Activated T-helper 9 cell treated with anti-CD3 and anti-CD28 coated beads, Interleukin-2, amount 50 U/mL, for 16 hours (primary cell): ENCODE measurements at places on chromosomes 11 and 22.

- DNase-seq = no peak
Measured at GRCh38 chr22:19625331-19626041, 88.8 kb upstream of the SEPTIN5 start.

GRCh38 chr22:33111491-33111890, 53.3 kb upstream of the SYN3 start:
- no peak for DNase-seq

DNA sequence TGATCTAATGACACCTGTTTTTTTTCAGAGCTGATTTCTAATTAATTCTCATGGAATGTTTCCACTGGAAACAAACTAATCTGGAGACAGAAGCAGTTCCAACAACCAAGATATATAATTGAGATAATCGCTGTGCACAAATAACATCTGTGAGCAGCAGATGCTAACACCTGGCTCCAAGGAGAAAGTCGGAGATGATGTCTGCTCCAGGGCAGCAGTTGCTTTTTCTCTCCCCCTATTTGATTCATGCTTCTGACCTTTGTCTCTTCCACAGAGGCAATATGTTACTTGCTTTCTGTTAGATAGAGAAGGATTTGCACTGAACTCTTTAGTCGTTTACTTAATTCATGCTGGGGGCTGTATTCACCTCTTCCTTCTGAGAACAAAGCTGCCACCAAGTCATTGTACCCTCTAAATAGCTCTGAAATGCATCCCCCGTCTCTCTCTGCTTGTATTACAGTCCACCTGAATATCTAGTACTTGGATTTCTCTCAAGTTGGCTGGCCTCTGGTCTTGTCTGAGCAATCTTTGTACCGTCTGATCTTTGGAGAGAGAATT, 187.4 kb downstream of the MYO18B start:
- no peak for DNase-seq

- no peak for DNase-seq
Measured at GRCh38 chr11:10414181-10414580, 40.9 kb upstream of the AMPD3 start.

- DNase-seq = peak; percentile 5
Measured at GRCh38 chr11:68904248-68904847, 657 bp downstream of the IGHMBP2 start.

- no peak for DNase-seq
Measured at GRCh38 chr22:24696551-24697001, 77.9 kb downstream of the PIWIL3 start.

DNA sequence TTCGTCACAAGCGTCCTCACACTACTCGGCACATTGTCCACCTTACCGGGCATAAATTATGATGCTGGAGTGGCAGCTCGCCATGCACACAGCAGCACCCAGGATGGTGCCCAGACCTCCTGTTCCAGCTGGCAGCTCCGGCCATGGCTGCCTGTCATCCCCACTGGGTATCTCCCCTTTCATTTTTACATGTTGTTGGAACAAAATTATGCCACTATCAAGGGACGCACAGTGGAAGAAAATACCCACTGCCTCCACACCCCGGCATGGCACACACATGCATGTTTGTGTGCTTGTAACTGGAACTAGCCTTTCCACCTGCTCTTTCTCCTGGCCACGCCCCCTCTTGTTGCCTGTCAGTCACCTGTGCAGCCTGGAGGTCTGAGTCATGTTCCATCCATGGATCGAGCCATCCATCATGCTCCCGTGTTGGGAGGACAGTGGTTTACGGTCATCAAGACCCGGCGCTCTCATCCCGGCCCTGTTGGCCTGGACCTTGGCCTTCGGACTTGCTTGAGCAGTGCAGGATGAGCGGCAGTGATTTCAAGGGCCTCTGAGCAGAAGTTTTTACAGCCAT, 1069.6 kb downstream of the BRD1 start:
- no peak for DNase-seq

DNA sequence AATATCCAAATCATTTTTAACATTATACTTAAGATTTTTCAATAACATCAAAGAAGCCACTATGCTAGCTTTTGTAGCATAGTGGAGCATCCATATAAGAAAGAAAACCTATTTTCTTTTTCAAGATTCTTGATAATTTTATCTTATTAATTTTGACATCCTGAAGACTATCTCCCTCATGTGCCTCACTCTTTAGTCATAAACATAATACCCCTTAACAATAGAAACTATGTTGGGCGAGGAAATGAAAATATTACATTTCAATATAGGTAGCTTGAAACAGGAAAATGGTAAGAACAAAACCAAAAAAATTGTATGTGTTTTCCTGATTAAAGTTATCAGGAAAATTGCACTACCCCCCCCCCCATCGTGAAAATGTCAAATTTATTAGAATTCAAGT, 40.1 kb downstream of the ELMOD1 start:
- DNase-seq = no peak

DNA sequence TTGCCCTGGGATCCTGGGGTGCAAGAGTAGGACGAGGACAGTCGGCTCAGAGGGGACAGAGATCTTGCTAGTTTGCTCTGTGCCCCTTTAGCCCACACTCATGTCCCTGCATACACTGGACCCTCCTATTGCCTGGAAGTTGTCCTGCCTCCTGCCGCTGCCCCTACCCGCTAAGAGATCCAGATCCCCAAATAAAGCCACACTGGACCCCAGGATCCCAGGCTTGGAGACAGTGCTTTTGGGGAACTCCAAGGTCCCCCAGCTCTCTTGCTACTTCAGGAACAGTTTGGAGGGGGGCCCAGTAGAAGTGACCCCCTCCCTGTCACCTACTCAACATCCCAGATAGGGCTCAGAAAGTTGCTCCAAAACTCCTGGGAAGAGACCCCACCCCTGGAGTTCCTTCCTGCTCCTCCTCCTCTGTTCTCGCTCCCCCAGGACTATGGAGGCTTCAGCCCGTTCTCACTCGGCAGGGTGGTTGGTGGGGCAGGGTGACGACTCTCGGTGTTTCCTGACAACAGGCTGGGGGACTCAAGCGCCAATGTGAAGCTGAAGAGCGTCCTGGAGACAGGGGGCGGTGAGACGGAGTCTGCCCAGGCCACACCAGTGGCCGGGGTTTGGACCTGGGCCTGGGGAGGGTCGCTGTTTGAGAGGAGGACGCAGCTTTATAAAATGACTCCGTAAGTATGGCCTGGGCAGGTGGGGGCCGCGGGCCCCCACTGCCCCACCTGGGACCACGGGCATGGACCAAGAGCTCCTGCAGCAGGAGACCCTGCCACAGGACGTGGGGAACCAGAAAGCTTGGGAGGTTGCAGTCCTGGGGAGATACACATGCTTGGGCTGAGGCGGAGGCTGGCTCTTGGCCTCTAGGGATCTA, 19.2 kb upstream of the TUB start:
- no peak for DNase-seq

- DNase-seq = no peak
Measured at GRCh38 chr22:18032455-18033101, 8.2 kb upstream of the MICAL3 start.

DNA sequence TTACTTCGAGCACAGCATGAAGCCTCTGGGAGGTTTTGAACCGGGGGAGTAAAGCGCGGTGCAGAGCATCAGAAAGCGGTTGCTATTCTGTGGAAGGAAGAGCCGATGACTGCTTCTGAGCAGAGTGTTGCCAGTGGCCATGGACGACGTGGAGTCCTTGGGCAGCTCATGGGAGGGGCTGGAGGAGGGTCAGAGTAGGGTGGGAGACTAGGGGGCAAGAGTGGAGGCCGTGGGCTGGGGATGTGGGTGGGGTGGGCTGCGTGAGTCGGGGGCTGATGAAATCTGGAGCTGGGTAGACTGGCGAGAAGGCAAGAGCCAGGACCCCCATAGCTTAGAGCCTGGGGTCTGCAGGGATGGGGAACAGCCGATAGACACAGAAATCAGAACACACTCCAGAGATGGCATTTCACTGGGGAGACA, 40.2 kb downstream of the TBC1D22A start:
- DNase-seq = no peak

DNA sequence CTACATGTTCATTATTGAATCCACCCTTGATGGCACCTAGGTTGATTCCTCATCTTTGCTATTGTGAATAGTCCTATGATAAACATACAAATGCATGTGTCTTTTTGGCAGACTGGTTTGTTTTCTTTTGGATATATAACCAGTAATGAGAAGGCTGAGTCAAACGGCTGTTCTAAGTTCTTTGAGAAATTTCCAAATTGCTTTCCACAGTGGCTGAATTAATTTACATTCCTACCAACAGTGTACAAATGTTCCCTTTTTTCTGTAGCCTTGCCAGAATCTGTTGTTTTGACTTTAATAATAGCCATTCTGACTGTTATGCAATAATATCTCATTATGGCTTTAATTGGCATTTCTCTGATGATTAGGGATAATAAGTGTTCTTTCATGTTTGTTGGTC, 184.9 kb downstream of the CASP12 start:
- DNase-seq = no peak

DNA sequence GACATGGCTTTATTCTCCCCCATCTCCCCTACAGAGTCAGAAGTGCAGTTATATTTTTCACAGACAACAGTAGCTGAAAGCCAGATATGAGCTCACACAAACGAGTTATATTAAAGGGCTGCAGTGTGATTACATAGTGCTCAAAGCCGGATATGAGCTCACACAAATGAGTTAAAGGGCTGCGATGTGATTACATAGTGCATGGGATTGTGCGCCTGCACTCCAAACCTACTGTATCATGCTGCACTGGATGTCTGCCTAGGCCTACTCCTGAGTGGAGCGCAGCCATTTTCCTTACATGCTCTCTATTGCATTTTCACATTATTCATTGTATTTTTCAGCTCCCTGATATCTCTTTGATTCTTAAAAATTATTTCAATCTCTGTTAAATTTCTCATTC, 414.6 kb upstream of the LARGE1 start:
- no peak for DNase-seq

GRCh38 chr11:89065066-89065465, 716 bp downstream of the GRM5 start:
- no peak for DNase-seq

- no peak for DNase-seq
Measured at GRCh38 chr22:31923747-31924146, 20.6 kb upstream of the YWHAH start.

- DNase-seq = no peak
Measured at GRCh38 chr22:38246692-38247091, 26.1 kb downstream of the TMEM184B start.

GRCh38 chr11:4050138-4050537, 44.5 kb upstream of the RRM1 start:
- no peak for DNase-seq

DNA sequence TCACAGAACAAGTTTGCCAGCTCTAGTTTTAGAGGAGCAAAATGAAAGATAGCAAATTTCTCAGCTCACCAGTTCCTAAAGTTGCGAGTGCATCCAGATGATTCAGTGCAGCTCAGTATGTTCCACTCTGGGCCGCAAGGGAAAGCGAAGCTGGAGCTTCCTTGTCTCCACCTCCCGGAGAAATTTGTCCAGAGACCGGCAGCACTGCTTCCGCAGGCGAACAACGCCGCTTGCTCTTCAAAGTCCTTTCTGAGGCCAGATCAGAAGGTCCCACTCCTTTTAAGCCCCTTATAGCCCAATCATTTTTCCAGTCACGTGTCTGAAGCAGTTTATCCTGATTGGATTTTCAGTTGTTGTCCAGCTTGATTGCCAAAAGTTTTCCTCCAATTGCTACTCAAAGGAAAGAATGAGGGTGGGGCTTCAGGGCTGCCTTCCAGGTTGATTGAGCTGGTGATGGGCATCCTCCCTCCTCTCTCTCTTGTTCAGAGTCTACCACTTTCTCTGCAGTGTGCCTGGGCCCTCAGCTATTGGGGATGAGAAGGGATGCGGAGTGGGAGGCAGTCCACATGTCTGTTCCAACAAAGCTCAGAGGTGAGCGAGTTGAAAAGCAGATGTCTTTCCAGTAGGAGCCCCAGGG, at the start of gene ZNF280A:
ZNF280A (minus strand) TSS at position 251 of the 637 bp plus-strand sequence. CDS start 4,640 bp downstream, outside the sequence.
- DNase-seq = no peak

DNA sequence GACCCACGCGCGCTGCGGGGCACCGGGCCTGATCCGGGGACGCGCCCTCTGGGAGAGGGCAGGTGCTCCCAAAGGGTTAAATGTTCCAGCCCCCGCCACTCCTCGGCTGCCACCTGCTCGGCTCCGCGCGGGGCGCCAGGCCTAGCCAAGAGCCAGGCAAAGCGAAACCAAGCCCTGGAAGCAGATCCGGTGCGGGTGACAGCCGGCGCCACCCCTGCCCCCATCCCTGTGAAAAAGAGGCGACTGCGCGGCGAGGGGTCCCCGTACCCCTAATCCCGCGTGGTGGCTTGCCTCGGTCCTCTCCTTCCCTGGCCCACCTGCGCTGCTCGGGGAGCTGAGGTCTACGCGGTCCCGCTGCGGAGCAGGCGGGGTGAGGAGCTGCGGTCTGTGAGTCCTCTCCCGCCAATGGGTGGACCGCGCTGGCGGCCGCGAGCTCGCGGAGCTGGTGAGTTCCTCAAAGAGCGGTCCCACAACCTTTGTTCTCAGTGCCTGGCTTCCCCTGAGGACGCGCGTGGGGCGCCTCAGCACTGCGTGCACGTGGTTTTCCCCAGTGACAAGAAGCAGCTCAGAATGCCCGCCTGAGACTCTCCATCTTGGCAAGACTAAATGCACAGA, at the start of gene ME3:
ME3 (minus strand) TSS at position 610 of the 615 bp plus-strand sequence.
- DNase-seq = no peak

GRCh38 chr11:78856211-78856610, 281.5 kb upstream of the NARS2 start:
- no peak for DNase-seq

GRCh38 chr11:106997227-106997626, 21.0 kb downstream of the GUCY1A2 start:
- no peak for DNase-seq

DNA sequence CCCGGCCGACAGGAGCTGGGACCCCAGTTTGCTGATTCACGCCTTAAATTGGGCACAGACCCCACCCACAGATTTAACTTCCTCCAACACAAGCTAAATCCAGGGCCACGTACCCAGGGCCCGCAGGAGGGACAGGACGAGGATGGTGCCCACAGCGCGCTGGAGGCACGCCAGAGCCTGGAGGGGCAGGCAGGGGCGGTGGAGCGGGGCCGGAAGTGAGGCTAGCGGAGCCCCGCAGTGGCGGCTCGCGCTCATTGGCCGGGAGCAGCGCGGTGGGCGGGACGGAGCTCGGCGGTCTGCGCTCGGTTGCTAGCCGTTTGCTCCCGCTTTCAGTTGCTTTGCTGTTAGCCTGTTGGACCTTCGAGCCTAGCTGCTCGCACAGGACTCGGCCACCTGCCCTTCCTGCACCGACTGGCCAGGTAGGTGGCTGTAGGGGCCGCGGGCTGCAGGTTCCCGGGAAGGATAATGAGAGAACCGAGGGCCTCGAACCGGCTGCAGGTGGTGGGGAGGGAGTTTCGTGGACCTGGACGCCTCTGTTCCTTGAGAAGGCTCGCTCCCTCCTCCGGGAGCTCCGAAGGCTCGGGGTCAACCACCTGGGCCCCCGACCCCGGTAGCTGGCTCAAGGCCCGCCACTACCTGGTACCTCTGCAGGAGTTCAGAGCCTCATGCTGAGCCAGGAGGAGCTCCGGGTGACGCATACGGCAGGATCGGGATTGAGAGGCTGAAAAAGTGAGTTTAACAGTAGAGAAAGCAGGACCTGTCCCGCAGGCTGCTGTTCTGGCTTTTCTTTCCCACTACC, at the start of gene CCDC134:
CCDC134 (plus strand) TSS at position 332 of the 799 bp plus-strand sequence. CDS start 8,212 bp downstream, outside the sequence.
- DNase-seq = peak; percentile 88

GRCh38 chr11:5700421-5701054, 10.9 kb downstream of the TRIM22 start:
- no peak for DNase-seq
